ENCODE measurements at places on chromosomes 12 and 14. TPM values are rescaled to one million over a fixed set of nuclear protein-coding genes. Genes with fewer than 3 reads are reported as not detected.

DNA sequence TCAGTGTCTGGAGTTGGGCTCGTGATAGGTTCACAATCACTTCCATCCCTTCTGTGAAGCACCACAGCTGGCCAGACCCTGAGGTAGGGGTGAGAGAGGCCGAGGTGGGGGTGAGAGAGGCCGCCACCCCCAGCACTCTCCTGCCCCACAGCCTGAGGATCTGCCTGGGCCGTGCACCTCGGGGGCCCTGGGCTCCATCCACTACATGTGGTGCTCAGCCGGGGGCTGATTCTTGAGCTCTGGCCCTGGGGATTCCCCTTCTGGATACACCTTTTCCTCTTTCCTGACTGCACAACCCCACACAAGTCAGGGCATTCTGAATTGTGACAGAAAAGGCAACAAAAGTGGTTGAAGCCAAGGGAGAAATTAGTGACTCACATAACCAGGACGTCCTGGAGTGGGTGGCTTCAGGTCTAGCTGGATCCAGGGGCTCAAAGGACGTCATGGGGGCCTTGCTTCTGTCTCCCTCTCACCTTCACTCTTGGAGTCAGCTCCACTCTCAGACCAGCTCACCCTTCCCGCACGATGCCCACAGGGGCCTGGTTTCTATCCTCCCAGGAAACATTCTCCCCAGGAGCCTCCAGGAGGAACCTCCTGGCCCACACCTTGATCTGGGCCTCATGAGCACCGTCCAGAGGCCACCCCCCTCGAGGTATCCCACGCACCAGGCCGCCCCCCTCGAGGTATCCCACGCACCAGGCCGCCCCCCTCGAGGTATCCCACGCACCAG lies 12.1 kb upstream of the FBRSL1 start:
- no peak for DNase-seq

DNA sequence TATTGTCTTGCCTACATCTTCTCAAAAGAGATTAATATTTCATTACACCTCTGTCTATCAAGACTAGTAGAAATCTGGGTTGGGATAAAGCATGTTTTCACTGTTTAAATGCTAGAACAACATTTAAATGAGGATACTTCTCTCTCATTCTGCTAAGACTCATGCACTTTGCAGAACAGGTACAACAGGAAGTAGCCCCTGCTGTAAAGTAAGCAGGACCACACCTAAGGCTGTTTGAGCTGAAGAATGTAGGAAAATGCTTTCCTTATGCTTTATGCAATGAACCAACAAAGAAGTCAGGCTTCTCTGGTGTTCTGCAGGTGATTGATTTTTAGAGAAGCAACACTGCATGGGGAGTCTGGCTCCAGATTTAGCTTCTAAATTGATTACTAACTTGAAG lies 89.4 kb downstream of the PAX9 start:
- DNase-seq, result no peak

DNA sequence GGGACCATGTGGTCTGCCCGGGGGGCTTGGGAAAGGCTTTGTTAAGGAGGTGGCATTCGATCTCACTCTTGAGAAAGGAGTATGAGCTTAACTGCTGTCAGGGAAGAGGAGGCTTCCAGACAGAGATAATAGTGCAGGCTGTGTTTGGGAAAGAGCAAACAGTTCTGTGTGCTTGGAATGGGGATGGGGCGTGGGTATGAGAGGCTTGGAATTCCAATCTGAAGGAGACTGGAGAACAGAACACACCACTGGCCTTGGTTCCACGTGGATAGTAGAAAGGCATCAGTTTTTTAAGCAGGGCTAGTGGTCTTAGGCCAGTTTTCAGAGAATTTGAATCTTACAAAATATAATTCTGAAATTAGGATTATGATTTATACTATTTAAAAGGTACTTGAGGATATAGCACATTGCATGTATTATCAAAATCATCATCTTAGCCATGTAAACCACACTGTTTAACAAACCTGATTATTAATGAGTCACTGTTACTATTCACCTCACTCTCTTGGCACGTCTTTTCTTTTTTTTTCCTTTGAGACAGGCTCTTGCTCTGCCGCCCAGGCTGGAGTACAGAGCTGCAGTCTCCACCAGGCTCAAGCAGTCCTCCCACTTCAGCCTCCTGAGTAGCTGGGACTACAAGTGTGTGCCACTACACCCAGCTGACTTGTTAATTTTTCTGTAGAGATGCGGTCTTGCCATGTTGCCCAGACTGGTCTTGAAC lies 38.5 kb upstream of the KCNK13 start:
- no peak for DNase-seq

GRCh38 chr14:39548358-39548757 lies 116.1 kb upstream of the FBXO33 start:
- DNase-seq, result no peak

DNA sequence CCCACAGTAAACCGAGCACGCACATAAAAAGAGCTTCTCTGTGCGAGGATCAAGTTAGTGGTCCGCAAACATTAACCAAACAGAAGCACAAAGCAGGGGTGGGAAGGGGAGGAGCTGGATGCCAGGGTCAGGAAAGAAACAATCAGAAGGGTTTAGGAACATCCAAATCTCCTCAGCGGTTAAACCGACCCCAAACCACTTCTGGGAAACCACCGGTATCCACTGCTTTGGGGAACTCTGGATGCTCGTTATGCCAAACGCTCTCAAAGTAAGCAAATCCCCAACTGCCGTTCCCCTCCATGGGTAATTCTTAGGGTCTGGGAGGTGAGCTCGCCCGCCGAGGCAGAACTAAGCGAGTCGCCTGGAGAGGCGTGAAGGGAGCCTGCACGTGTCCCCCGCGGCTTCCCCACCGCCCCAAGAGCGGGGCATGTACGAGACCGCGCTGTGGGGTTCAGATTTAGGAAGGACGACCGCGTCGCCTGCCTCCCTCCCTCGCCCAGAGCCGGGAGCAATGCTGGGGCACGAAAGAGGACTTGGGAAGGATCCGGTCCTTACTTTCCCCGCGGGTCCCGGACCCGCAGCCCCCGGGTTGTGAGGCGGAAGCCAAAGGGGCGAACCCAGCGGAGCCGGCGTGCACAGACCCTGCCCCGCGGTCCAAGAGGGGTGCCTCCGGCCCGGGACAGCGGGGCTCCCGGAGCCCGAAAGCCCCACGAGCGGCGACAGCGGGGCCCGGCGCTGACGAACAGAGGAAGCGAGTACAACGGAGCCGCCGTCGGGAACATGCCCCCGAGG lies 711 bp downstream of the SBNO1 start:
- DNase-seq, result no peak

The LRTM2 gene
- not detected for total RNA-seq

GRCh38 chr14:39246618-39247017 lies 12.9 kb downstream of the MIA2 start:
- no peak for DNase-seq

GRCh38 chr12:70448371-70448770 lies 82.3 kb downstream of the KCNMB4 start:
- DNase-seq, result no peak
